ENCODE measurements at places on chromosomes 4 and X.

DNA sequence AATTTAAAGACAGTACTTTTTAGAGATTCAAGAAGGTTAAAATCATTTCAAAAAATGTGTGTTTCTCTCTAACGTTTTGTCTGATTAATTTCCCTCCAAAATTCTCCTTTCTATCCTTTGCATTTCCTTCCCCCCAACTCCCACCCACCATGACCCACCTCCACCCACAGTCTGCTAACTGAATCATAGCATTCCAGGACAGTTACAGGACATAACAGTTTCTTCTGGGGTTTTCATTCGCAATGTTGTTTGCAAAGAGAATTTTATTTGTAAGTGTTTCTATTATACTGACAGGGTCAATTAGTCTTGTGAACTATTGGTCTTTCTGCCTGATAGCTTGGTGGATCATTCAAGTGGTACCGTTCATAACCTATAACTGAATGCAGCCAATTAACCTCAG lies 53.7 kb downstream of the ANAPC10 start:
- DNase-seq, result no peak

DNA sequence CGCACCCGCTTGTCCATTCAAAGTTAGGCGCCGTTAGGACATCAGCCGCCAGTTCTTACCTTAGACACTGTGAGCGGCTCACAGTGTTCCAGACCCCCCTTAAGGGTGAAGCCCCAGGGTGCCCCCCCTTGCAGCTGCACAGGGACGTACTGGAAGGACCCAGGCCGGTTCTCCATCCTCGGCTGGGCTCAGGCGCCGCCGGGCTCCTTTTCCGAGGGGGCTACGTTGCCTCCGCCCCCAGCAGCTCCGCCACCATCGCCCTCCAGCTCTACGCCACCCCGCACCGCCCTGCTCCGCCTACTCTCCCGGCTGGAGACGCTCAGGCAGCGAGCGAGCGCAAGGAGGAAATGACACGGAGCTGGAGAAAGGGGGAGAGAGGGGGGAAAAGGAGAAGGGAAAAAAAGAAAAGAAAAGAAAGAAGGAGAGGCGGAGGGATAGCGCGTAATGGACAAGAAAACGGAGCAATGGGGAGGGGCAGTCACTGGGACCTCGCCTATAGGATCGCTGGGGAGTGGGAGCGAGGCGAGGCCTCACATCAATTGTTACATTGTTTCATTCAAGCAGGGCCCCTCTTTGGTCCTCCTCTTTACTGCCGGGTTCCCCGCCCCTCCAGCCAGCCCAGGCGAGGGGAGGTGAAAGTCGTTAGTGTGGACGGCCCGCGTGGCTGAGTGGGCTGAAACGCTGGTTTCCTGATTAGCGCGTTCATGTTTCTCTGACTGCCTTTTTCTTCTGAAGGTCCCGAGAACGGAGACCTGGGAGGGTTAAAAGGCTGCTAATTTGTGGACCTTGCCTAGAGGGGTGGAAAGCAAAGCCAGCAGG lies at the start of gene SHROOM4:
Gene SHROOM4 (minus strand): TSS at position 352 of the 819 bp plus-strand sequence. CDS start 176 bp downstream, at position 176.
- no peak for DNase-seq

DNA sequence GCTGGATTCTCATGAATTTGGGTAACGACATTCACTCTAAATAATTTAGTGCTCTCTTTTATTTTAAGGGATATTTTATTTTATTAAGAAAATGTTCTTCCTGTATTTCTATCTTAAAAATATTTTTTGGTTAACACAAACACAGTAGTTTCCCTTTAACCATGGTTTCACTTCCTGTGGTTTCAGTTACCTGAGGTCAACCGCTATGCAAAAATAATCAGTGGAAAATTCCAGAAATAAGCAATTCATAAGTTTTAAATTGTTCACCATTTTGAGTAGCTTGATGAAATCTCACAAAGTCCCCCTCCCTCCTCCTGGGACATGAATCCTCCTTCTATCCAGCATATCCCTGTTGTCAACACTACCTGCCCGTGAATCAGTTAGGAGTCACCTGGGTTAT lies 71.4 kb downstream of the GBA3 start:
- DNase-seq, result no peak

DNA sequence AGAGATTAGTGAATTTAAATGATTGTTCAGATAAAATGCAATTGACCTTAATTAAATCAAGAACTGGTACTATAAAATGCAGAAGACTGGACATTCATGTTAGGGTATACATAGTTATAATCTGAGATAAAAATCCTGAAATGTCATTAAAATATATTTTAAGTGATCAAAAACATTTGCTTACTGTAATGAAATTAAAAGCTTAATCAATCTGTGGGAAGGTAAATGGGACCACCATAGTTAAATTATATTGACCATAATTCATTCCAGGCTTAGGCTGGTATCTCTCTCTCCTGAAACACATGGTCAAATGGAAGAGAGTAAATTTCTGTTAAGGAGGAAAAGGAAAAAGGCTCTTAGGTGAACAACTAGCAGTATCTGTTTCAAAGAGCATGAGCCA lies 474.4 kb downstream of the C4orf33 start:
- no peak for DNase-seq

GRCh38 chrX:46788902-46789301 lies 30.0 kb upstream of the SLC9A7 start:
- no peak for DNase-seq

- DNase-seq, result no peak
Measured at GRCh38 chrX:21972721-21973120, 32.2 kb downstream of the SMS start.

- DNase-seq, result no peak
Measured at GRCh38 chr4:120704538-120704937, 218.0 kb downstream of the PRDM5 start.

DNA sequence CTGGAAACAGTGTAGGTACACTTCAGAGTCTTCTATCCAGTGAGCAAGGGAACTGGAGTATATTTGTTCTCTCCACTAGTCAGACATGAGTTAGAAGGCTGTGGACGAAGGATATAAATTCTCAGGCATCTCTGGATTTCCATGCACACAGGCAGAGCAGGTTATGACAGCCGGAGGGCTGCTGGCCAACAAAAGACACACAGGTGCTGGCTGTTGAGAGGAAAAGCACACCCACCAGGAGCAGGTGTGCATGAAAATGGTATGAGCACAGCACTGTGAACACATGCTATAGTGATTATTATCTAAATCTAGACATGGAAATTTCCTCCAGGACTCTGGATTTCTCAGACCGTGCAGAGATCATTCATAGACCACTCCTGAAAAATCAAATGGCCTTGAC lies 444.7 kb upstream of the RPS6KA3 start:
- DNase-seq, result no peak

DNA sequence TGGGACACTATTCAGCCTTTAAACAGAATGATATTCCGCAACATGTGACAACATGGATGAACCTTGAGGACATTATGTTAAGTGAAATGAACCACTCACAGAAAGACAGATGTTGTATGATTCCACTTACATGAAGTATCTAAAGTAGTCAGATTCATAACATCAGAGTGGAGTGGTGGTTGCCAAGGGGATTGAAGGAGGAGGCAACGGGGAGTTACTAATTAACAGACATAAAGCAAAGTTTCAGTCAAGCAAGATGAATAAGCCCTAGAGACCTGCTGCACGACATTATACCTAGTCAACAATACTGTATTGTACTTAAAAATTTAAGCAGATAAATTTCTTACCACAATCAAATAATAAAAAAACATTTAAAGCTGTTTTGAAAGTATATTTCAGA lies 105.0 kb upstream of the NR0B1 start:
- no peak for DNase-seq

GRCh38 chr4:140057701-140058100 lies 96.3 kb downstream of the MAML3 start:
- DNase-seq, result no peak

DNA sequence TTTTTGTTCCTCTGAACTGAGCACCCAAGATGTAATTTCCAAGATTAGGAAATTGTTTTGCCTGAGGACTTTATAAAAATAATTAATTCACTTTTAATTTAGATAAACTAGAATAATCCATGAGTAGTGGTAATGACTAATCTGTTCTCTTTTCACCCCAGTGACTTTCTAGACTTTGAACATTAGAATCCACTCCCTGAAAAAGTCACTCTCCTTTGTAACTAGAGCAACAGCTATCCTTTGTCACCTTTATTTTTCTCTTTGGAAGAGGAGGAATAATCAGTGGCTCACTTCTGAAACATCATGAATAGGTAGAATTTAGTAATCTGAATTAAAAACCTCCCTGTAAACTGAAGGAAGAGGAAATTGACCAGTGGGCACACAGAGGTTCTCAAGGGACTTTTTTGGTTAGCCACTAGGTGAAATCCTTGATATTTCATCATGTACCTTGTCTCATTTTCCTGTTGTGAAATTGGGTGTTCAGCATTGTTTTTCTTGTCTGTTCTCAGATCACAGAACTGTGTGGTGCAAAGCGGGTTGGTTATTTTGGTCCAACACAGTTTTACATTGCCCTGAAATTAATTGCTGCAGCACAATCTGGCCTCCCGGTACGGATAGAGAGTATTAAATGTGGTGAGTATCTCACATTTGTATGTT lies 59.4 kb downstream of the REPS2 start:
- no peak for DNase-seq

- no peak for DNase-seq
Measured at GRCh38 chrX:40671126-40671525, 23.8 kb upstream of the CXorf38 start.

GRCh38 chr4:158496030-158496741 lies 25.5 kb upstream of the RXFP1 start:
- no peak for DNase-seq

GRCh38 chrX:19756597-19757131 lies 130.7 kb downstream of the SH3KBP1 start:
- no peak for DNase-seq

GRCh38 chr4:111773858-111774257 lies 371.4 kb upstream of the FAM241A start:
- no peak for DNase-seq

DNA sequence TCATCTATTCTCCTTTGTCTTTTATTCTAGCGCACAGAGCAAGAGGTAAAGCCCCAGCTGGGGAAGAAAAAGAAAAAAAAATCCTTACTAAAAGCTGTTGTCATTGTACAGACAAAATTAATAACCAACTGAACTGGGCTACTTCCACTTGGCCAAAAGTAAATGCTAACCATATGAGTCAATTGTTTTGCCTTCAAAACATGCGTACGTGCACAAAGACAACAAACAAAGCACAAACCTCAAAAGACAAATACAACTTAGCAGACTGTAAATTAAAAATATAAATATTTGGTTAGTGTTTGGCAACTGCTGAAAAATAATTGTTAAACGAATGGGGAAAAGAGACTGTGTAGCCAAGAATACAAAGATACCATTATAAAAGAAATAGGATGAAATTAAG lies 5.9 kb downstream of the EDA2R start:
- DNase-seq, result no peak

- DNase-seq, result no peak
Measured at GRCh38 chrX:49071877-49072711, 1.7 kb downstream of the PRAF2 start.

DNA sequence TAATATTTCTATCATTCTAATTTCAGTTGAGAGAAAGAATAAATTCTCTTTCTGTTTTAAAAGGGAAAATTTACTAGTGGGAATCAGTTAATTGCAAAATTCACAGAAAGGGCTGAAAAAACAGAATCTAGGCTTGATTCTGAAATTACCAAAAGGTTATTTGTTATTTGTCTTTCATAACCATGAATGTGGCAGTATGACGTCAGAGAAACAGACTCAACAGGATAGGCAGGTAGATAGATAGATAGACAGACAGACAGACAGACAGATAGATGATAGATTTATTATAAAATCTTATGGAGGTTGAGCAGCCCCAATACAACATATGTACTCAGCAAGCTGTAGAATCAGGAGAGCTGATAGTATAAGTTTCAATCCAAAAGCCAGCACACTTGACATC lies 311.0 kb downstream of the ADAM29 start:
- no peak for DNase-seq

DNA sequence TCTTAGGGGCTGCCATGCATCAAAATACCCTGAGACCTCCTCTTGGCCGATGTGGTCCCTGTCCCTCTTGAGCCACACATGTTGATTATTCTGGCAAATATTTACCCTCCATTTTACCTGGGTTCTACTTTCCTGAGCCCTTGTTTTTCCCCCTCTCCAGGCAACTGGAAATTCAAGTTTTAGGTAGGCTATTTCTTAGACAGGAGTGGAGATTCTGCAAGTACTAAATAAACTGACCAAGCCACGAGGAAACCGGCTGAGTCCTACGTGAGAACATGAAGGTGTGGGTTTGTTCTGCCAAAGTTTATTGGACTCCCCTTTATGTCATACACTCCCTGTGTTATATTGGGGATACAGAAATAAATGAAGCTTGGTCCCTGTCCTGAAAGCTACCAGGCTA lies 88.1 kb downstream of the RTL5 start:
- no peak for DNase-seq

GRCh38 chrX:85501349-85501748 lies 121.9 kb upstream of the POF1B start:
- DNase-seq, result no peak

DNA sequence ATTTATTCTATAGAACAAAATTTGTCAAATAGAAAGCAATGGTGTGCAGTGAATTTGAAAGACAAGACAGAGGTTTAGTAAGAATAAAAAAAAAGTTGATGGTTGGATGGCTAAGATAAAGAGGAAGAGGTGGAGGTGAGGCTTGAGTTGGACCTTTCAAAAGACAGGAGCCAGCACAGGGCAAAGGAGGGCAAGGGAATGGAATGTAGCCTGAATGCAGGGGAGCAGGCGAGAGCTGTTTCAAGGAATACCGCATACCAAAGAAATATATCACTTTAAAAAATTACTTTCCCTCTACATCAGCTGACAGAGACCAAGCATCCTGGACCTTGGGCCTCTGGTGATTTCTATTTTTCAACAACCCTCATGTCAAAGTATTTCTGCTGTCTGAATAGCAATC lies 38.0 kb upstream of the CXXC4 start:
- no peak for DNase-seq
